Activated gamma-delta T cell treated with Interleukin-2 at 50 U/mL for 16 hours (primary cell): ENCODE measurements at places on chromosomes 4 and X.

GRCh38 chr4:145154573-145154972 is 25.8 kb downstream of the OTUD4 start:
- DNase-seq: no peak

- DNase-seq: no peak
Measured at GRCh38 chr4:105946771-105947170, 51.5 kb downstream of the NPNT start.

GRCh38 chr4:31539284-31540069 is 819.3 kb downstream of the PCDH7 start:
- DNase-seq: no peak

- no peak for DNase-seq
Measured at GRCh38 chr4:145260091-145260490, 79.7 kb upstream of the OTUD4 start.

- DNase-seq: no peak
Measured at GRCh38 chrX:133053861-133054598, 42.9 kb downstream of the USP26 start.

DNA sequence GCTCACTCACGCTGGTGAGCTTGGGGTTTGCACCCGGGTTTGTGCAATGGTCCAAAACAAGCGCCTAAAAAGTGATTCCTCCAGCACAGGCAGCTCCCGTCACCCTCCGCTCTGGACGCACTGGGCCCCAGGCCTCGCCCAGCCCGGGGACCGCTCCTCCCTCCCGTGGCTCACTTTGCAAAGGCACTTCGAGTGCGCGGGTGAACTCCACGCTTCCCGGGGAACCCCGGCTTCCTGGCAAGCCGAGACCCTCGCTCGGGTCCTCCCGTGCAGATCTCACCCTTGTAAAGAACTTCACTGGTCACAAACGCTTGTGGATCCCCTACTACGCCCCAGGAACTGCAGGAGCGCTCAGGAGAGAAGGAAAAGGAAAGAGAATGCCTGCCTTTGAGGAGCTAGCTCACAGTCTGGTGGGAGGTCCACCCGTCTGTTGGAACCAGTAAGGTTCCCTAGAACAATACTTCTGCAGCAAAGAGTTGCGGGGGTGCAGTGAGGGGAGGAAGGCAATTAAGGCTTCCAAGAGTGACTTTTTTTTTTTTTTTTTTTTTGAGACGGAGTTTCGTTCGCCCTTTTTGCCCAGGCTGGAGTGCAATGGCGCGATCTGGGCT is at the start of gene CTPS2:
Gene CTPS2 (minus strand): TSS at position 122 of the 608 bp plus-strand sequence. CDS start 9,767 bp downstream, outside the sequence.
- peak; percentile 26 for DNase-seq

DNA sequence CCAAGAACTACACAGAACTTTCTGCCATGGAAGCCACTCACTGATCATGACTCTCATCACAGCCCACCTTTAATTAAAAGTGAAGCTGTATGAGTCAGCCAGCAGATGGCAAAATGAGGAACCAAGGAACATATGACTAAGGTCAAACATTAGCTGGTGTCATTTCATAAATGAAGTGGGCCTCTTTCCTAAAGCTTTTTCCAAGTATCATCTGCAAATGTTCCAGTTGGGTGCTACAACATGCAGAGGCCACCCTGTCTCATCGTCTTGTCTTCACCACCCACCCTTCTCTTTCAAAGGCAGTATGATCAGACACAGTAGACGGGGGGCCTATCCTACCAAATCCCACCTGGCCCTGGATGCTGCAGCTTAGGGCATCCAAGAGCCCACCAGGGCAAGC is 9.2 kb upstream of the EOLA1 start:
- no peak for DNase-seq

- no peak for DNase-seq
Measured at GRCh38 chr4:57102050-57102624, 8.0 kb downstream of the IGFBP7 start.

DNA sequence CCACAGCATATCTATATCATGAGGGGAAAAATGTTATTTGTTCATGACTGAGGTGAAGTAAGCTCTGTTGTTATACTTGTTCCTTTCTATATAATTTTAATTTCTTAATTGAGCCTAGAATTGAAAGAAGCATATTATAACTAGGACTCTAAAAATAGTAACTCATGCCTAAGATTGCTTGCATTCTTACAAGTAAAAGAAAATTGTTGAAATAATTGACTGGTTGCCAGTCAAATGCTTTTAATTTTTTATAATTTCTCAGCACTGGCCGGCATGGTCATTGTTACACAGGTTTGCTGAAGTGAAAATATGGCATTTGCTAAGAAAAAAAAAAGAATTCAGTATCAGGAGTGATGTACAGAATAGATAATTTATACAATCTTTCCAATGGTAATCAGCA is 104.8 kb downstream of the GASK1B start:
- DNase-seq: no peak

- DNase-seq: no peak
Measured at GRCh38 chrX:82134378-82134777, 932.5 kb downstream of the SH3BGRL start.

- no peak for DNase-seq
Measured at GRCh38 chr4:138982754-138983153, 32.8 kb upstream of the NOCT start.

DNA sequence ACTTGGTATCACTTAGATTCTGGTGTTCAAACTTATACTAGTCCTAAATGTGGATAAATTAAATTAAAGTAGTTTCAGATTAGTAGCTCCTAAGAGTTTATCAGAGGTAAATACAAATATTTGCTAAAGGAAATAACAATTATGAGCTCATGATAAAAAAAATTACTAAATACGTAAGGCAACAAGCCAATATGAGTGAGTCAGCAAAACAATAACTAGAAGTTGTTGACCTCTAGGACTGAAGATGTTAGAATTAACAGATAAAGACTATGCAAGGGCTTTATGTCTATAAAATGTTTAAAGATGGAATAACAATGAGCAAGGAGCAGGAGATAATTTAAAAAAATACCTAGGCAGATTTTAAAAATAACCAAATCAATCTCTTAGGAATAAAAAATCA is 195.8 kb downstream of the CLCN4 start:
- DNase-seq: no peak

GRCh38 chr4:112593438-112594133 is 43.1 kb downstream of the ZGRF1 start:
- no peak for DNase-seq

DNA sequence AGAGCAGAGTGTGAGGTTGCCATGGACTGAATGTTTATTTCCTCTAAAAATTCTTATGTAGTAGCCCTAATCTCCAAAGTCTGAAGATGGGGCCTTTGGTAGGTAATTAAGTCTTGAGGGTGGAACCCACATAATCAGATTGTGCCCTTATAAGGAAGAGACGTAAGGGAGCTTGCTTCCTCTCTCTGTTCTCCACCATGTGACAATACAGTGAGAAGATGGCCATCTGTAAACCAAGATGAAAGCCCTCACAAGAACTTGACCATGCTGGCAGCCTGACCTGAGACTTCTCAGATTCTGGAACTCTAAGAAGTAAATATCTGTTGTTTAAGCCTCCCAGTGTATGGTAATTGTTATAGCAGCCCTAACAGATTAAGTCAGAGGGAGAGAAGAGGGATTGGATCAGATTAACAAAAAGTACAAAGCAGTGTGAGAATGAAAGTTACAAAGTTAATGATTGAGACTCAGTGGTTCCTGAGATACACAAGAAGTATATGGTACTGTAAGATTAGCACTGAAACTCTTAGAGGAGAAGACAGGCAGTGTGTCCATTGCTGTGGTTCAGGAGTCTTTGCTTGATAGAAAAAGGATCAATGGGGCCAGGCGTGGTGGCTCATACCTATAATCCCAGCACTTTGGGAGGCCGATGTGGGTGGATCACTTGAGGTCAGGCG is 82.5 kb upstream of the GC start:
- DNase-seq: no peak

GRCh38 chr4:140094438-140095420 is 59.3 kb downstream of the MAML3 start:
- DNase-seq: peak; percentile 20

DNA sequence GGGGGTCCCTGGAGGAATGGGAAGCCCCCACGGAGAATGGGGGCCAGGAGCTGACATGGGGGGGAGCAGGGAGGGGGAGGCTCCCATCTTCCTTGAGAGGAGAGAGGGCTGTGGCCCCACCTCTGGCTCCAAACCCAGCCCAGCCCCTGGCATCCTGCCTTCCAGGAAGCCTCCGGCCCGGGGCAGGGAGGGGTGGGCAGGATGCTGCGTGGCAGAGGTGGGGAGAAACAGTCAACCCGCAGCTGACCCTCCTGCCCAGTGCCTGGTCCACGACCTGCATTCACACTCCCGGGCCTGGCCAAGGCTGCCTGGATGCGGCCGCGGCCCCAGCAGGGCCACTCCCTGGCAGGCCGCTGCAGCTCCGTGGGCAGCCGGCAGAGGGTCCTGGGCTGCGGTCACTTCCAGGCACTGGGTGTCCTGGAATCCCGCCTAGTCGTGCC is 39.0 kb downstream of the CPLX1 start:
- DNase-seq: no peak

DNA sequence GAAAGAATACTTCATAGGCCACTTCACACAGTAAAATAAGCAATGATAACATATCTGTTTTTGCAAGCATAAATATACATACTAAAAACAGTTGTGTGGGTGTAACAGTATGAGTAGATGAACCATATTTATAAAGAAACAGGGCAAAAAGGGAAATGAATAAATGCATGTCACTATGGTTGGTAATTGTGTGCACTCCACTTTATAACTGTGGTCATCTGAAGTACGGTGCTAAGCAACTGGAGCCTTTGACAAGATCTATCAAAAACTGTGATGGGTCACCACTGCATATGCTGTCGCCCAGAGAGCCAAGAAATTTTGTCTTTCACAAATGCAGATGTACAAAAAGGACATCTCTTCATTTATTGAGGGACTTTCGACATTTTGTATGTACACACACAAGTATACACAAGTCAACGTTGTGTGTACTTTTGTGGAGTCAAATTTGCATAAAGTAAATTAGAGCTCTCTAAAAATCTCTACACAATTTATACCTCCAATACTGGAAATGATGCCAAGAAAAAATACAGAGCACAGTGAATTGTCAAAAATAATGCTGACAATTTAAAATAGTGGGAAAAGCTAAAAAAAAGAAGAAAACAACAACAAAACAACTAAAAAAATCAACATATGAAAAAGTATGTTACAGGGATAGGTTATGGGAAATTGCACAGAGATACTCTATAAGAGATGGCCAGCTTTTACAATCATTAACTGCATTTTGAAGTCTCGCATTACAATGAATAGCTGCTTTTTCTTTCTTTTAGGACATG is 123.1 kb upstream of the ENPEP start:
- DNase-seq: no peak

DNA sequence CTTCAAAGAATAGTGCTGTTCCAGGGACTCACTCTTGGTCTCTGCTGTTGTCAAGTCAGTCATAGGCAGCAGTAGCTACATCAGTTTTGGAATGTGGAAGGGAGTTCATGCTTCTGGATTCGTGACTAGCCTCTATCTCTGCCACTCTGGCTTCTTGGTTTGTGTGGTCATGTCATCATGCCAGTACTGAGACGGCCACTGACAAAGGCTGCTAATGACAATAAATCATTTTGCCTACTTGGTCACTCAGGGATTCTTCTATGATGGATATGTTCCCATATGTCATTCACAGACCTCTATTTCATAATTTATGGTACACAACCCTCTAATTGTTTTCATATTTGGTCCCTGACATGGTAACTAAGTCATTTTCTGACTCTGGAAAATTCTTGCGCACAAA is 450.8 kb upstream of the BOD1L1 start:
- DNase-seq: no peak

DNA sequence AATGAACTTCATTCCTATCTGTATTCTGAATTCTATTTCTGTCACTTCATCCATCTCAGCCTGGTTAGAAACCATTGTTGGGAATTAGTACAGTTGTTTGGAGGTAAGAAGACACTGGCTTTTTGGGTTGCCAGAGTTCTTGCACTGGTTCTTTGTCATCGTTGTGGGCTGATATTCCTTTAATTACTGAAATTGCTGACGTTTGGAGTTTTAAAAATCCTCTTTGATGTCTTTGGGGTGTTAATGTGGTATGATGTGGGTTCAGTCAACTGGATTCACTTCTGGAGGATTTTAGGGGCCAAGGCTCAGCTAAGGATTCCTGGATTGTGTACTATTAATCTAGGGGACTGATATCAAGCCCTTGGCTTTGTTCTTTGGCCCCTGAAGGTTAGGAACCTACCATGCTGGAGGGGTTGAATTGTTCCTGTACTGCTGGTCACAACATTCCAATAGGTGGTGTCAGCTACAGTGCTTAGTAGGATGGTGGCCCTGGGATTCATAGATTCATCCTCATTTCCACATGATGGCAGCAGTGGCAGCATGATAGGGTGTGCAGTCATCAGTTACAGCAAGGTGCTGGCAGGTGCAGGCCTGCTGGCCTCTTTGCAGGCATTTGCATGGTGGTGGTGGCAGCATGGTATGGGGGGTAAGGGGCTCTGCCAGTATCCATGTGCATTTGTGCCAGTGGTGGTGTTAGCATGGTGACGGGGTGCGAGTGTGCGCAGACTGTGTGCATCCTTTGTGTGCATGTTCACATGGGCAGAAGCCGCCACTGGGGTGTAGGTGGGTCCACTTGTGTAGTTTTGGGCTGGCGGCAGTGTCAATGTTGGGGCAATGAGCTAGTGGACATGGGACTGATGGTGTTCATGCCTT is 301.3 kb downstream of the TEX13C start:
- no peak for DNase-seq

DNA sequence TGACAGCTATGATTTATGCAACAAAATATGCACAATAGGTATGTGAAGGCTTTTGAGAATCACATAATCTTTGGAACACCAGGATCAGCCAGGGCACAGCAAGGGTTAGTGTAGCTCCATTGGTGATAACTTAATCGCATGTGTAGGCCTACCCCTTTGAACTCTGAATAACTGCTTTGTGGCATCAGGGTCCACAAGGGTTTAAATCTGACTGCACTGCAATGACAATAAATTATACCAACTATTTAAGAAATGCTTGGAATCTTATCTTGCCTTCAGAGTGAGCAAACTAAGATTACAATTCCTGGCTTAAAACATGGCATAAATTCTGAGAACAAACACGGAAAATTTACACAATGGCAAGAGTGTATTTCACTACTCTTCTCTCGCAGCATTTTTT is 245.8 kb downstream of the FBXO8 start:
- no peak for DNase-seq

DNA sequence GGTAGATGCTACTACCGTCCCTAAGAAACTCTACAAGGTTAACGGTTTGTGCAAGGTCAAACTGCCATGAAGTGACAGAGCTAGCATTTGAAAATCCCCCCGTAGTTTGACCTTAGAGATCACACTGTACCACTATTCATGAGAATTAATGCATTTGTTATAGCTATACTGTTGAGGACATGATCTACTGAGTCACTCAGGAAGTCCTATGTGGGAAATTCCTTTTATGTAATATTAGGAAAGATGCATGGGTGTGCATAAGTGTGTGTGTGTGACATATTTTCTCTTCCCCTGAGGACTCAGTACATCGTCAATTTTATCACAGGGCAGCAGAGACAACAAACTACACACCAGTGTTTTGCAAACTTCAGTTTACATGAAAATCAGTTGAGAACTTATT is 141.1 kb downstream of the FBXW7 start:
- DNase-seq: no peak

- DNase-seq: no peak
Measured at GRCh38 chr4:127920521-127920920, 39.8 kb downstream of the PLK4 start.
